ENCODE measurements at places on chromosomes 5 and 9. TPM values are rescaled to one million over a fixed set of nuclear protein-coding genes. Genes with fewer than 3 reads are reported as not detected.

DNA sequence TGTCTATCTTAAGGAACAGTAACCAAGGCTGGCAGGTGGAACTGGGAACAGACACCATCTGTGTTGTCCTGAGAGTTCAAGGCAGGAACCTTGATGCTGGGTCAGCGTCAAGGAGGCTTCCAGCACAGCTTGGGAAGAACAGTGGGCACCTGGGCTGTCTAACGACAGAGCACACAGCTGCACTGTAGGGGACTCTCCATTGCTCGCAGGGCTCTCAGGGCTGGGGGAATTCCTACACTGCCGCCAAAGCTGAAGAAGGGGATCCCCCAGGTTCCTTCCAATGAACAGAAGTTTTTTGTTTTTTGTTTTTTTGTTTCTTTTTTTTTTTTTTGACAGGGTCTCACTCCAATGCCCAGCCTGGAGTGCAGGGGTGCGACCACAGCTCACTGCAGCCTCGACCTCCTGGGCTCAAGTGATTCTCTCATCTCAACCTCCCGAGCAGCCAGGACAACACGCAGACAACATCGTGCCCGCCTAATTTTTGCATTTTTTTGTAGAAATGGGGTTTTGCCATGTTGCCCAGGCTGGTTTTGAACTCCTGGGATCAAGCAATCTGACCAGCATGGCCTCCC is 81.9 kb downstream of the PTPN3 start:
- no peak for DNase-seq

- peak; percentile 75 for DNase-seq
Observed at GRCh38 chr9:93576258-93577077, at the start of gene PHF2. TSS of gene PHF2 (plus strand) at chr9:93576584. CDS start at chr9:93576774, 190 bp downstream.

GRCh38 chr5:72291601-72292000 is 28.4 kb downstream of the MRPS27 start:
- no peak for DNase-seq

GRCh38 chr9:135394699-135395645 is 84.6 kb upstream of the PPP1R26 start:
- DNase-seq, result peak; percentile 17

GRCh38 chr9:90455316-90455715 is 187.3 kb downstream of the DIRAS2 start:
- DNase-seq, result no peak

Gene PCDH1
- 21.0 TPM for total RNA-seq

Gene ZNF79
- total RNA-seq, result 6.1 TPM

Gene SYK
- total RNA-seq, result 4.2 TPM

Gene OTULINL
- total RNA-seq, result 6.0 TPM

Gene PCDHB11
- total RNA-seq, result 0.81 TPM

All from Right ventricle myocardium inferior (tissue), 1 donor.